ENCODE measurements at places on chromosomes 3 and 15.

DNA sequence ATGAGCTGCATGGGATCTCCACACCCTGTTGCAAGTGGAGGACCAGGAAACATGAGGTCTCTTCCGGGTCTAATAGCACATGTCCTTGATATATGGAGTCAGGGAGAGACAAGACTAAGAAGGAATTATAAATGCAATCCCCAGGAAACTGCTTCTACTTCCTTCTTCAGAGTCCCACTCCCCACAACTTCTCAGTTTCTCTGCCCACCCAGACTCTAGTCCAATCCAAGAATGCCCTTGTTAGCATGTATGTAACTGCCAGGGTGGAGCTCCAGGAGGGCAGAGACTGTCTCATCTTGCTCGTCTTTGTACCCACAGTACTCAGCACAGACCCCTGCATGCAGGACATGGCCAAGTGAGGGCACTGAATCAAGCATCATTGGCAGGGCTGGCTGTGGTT, 8.3 kb downstream of the DAPK2 start:
- DNase-seq = no peak

- no peak for DNase-seq
These were observed 478.5 kb upstream of the CBLB start for GRCh38 chr3:106347350-106347749.

GRCh38 chr3:4474683-4475490, 7.8 kb upstream of the SUMF1 start:
- no peak for DNase-seq

- no peak for DNase-seq
These were observed 17.3 kb downstream of the IGF2BP2 start for GRCh38 chr3:185807445-185808068.

DNA sequence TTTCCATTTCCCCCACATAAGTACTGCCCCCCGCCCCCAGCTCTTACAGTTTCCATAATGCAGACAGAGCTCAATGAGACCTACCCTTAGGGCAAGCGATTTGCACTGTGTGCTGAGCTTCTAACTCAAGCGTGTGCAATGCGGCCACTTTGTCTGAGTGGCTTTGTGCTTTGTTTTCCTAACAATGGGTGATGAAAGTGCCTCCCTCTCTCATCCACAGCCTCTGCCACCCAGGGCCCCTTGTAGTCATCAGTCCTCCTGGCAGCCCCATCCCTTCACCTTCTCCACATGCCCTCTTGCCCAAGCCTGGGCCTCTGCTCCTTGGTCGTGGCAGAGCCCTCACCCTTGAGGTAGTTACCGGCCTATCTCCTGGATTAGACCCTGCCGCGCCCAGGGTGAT, 17.2 kb downstream of the DAPK2 start:
- DNase-seq = no peak

DNA sequence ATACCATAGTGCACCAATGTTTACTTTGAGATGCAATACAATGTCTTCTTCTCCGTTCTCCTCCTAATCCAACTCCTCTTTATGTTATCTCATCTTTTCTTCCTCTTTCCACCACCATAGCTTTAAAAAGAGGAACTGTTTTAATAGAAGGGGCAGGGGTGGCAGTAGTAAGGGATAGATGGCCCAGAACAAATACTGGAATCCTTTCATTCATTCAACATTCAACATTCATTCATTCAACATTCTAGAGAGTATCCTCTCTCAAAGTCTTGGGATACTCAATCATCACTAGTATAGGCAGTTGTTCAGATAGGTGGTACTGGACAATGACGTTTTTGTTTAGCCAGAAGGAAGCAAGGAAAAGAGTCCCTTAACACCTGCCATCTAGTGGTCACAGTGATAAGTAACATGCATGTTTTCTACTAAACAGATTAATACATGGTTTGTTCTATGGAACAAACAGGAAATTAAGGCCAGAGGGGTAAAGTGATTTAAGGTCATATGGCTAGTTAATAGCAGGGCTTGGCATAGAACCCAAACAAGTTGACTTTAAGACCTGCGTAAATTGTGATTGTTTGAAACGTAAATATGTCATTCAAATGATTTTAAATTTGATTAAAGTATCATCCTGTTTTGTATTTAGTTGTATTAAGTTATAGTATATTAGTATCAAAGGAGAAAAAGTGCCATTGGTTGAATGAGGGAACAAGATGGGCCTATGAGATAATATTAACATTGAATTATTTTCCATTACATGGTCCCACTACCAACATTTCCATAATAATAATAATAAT, 26.9 kb upstream of the EHHADH start:
- DNase-seq = no peak
